ENCODE measurements at places on chromosomes 5 and 9. TPM values are rescaled to one million over a fixed set of nuclear protein-coding genes. Genes with fewer than 3 reads are reported as not detected.

The TAF11L5 gene
- total RNA-seq, result not detected

The BNC2 gene
- 7.2 TPM for total RNA-seq

The OLFM1 gene
- total RNA-seq, result 10.3 TPM

The PCSK5 gene
- total RNA-seq, result 1.4 TPM

The GABRA6 gene
- not detected for total RNA-seq

The SLC45A2 gene
- not detected for total RNA-seq

The HIGD2A gene
- 257 TPM for total RNA-seq

The SETD9 gene
- total RNA-seq, result 6.1 TPM

The BTNL9 gene
- 1.0 TPM for total RNA-seq

The HRCT1 gene
- total RNA-seq, result 0.32 TPM

The ARID3C gene
- total RNA-seq, result not detected

The GDNF gene
- not detected for total RNA-seq

The ASPN gene
- total RNA-seq, result not detected

The DOLPP1 gene
- 16.6 TPM for total RNA-seq

The ADAMTSL2 gene
- not detected for total RNA-seq

The LRRTM2 gene
- not detected for total RNA-seq

The NANS gene
- 71.1 TPM for total RNA-seq

The TARS1 gene
- 139 TPM for total RNA-seq
